Body of pancreas (tissue), 4 donors: ENCODE measurements at places on chromosomes 7 and 10. TPM values are rescaled to one million over a fixed set of nuclear protein-coding genes. Genes with fewer than 3 reads are reported as not detected.

DNA sequence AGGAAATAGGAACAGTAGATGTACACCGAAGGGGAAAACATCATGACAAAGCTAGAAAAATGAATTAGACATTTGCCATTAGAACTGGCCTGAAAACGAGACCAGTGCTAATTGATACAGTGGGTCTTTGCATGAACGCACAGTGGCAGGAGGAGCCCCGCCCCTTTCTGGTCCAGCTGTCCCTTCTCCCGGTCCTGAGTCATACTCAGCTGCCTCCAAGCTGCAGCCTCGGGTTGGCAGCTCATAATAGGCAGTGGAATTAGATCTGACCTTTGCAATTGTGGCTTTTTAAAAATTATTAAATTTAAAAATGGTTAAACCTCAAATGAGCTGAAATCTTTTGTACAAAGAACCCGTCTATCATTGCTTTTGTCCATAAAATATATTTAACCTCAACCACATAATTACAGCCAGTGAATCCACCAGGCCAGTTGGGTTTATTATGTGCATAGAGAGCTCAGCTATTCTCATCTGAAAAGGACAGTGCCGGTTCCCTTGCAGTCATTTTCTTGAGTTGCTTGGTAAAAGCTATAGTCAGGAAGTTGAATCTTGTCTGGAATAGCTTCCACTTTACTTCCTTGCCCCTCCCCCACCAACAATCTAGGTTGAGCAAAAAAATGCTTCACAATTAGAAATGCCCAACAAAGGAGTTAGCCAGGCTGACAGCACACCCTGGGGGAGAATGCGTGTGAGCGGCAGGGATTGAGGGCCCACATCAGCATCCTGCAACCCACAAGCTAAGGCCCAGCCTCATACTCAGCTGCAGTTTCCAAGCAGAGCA lies 147.1 kb downstream of the BUB3 start:
- peak; percentile 29 for DNase-seq

GRCh38 chr10:110413903-110414547 lies 83.7 kb upstream of the DUSP5 start:
- no peak for DNase-seq

DNA sequence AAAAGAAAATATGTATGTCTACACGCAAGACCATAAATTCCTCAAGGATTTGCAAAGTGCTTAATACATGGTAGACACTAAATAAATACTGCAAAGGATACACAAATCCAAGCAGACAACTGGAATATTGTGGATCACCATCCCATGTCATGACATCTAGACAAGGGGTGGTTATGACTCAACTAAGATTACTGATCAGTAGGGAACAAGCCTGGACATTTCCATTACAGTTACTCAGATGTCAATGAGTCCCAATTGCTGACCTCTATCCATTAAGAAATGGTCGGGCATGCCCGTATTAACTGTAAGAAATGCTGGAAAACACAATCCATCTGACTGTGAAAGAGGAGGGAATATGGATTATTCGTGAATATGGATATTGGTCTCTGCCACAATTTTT lies 27.6 kb upstream of the RUFY2 start:
- DNase-seq: no peak

GRCh38 chr10:79447911-79448731 lies 2.7 kb upstream of the ZCCHC24 start:
- no peak for DNase-seq

GRCh38 chr10:60705376-60705775 lies 72.9 kb upstream of the CDK1 start:
- DNase-seq: no peak

GRCh38 chr10:76998451-76998850 lies 639.2 kb downstream of the KCNMA1 start:
- DNase-seq: no peak

- DNase-seq: no peak
These were observed 11.9 kb upstream of the NDUFA5 start for GRCh38 chr7:123569352-123570010.

- no peak for DNase-seq
These were observed 1.8 kb upstream of the IFIT1 start for GRCh38 chr10:89390476-89391225.

GRCh38 chr10:132618158-132618919 lies 80.8 kb downstream of the INPP5A start:
- DNase-seq: no peak

DNA sequence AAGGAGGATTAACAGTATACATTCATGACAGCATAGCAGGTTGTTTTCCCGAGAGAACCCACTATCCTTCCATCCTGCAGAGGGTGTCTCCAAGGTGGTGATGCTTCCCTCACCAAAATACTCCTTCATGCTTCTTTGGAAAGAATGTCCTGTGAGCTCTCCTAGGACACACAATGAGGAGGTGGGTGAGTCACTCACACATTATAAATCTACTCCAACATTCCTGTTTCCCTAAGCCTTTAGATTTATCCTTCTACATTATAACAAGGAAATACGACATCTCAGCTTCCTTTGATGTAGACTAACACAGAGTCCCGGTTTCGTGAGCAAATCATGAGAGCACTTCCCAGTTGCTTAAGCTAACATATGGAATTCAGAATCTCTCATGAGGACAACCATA lies 689.7 kb upstream of the CELF2 start:
- no peak for DNase-seq

DNA sequence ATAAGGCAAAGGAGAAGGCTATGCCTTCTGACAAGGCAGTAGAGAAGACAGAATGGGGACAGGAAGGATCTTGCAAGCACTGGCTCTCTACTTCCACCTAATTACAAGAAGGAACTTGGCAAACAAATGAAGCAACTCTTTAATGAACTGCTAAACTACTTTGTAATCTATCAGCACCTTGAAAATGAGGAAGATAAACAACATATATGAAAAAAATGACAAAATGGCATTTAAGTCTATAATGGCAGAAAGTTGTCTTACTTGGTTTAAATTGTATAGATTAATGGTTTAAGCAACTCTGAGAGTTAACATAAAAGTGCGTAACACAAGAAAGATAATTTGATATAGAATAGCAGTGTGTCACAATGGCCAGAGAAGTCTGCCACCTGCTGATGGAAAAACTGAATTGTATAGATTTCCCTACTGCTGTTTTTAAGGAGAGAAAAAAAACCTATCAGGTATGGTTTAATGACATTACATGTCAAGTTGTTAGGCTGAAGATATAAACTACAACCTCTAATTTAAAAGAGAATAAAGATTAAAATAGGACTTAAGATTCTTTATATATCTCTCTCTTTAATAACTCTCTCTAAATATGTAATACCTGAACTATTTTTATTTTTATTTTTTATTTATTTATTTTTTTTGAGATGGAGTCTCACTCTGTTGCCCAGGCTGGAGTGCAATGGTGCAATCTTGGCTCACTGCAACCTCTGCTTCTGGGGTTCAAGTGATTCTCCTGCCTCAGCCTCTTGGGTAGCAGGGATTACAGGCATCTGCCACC lies 11.8 kb downstream of the NT5C3A start:
- DNase-seq: peak; percentile 35

DNA sequence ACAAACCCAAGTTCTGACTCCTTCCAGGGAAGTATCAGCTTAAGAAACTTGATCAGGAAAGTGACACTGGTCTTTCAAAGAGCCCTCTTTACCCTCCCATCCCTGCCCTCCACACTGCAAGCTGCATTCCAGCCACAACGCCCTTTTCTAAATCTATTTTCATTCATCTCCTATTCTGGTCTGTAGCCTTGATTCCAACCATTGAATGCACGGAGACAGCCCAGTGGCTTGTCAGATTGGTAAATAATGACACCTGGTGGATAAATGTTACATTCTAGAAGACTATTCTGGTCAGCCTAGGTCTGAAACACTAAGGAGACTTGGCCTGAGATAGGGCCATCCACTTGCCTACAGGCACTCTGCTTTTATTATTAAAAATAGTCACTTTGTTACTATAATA lies 20.9 kb downstream of the MORN4 start:
- no peak for DNase-seq

DNA sequence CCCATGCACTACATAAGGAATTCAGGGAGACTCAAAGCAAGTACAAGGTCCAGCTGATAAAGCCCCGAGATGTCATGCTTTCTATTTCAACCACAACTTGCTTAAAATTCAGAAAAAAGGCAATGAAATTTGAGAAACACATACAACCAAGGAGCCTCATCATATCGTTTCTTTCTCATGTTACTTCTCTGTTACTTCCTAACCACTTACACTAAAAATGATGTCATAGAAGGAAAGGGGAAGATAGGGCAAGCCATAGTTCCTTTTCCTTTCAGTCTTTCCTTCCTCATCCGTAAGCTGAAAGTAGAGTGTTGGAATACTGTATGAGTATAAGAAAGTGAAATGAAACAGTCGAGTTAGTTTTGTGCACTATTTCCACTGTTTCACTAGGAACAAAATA lies 27.9 kb upstream of the CDK14 start:
- no peak for DNase-seq

DNA sequence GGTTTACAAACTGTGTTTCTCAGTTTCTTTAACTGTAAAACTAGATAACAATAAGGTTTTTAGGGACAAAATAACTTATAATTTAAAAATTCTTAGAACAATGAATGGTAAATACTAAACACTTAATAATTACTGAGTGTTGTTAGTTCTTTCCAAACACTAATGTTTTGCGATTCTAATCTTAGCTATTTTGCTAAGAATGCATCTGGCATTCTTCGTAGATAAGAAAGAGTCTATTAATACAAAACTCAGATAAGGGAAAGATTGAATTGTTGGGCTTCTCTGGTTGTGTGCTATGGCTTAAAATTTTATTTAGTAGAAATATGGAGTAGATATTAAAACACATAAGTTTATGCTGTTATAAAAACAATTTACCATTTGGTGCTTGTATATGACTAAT lies 45.4 kb downstream of the TMEM229A start:
- no peak for DNase-seq

DNA sequence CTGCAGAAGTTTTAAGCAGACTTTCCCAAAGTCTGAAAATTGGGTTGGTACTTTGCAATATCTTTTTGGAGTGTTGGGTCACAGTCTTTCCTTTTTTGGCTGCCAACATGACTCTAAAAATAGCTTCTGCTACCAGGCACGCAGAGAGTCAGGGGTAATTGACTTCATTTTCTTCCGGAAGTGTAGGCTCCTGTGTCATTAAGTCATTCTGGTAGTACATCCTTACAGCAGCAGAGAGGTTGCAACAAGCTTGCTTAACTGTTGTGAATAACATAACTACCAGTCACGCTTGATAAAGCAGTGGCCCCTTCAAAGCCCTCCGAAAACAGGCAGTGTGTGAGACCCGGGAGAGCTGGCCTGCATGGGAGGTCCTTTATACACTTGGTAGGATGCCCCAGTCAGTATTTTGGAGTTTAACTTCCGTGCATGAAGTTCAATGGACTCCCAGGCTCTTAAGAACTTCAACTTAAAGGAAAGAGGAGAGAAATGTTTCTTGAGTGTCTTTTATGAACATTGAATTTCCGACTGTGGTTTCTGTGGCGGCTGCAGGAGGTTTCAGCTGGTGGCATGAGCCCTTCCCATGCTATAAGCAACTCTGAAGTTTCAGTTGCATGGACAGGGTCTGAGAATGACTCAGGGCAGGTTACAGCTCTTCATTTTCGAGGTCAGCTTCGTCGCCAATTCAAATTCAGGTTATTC lies 310.7 kb downstream of the GALNT17 start:
- DNase-seq: no peak

DNA sequence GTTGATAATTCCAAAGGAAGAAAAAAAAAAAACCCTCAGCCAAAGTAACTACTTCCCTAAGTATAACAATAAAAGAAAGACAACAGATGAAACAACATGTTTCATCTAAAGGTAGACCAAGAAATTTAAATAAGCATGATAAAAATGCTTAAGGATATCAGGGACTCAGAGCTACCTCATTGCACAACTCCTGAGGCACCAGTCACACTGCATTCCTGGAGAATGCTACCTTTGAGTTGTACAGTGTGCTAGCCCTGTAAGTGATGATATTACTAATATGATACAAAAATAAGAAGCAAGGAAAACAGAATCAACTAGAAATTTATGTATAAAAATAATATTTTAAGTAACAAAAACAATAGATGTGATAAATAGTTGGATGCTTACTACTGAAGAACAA lies 29.5 kb upstream of the C7orf33 start:
- DNase-seq: no peak

GRCh38 chr7:65325793-65326432 lies 47.7 kb upstream of the ZNF92 start:
- no peak for DNase-seq

DNA sequence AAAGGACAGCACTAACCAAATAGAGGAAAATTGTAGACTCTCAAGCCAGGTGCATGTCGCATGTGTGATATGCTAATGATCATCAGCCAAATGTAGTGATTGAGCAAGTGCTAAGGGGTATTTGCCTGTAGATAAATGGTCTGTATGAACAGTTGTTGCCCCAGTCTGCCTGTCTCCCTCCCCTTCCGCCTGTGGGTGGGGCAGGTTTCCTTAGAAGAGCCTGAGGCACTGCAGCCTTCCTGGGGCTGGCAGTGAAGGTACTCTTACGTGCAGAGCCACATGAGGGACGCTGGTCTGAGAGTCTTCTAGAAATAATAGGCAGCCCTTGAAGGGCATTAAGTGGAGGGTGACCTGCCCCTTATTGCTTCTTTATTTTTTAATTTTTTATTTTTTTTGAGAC lies 152.1 kb downstream of the SNX10 start:
- no peak for DNase-seq

DNA sequence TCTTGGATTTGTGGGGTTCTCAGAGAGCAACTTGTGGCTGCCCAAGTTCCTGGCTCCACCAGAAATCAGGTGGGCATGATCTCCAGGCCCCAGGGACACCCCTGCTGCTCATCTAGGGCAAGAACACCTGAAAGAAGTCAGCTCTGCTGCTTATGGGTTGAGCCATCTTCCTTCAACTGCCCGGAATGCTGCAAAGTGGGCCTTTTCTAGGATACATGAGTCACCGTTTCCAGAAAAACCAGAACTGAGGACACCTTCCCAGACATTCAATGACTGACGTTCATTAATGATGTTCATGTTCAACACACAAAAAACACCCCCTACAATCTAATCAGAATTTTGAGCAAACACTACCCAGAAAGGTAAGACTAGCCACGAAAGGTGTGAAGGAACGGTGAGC lies 98.0 kb downstream of the MAD1L1 start:
- DNase-seq: no peak

The CCDC71L gene
- total RNA-seq: 23.7 TPM

The CLRN3 gene
- total RNA-seq: 0.26 TPM

The HDAC9 gene
- 4.9 TPM for total RNA-seq

The ANKRD30A gene
- total RNA-seq: not detected

The FFAR4 gene
- 0.78 TPM for total RNA-seq

The ADARB2 gene
- 12.2 TPM for total RNA-seq

The PPP1R9A gene
- 16.1 TPM for total RNA-seq

The ST8SIA6 gene
- total RNA-seq: not detected

The RNF148 gene
- 4.9 TPM for total RNA-seq

The CLDN3 gene
- total RNA-seq: 150 TPM

The GOLGA7B gene
- total RNA-seq: 9.1 TPM

The CYP2C19 gene
- not detected for total RNA-seq

The KLF14 gene
- not detected for total RNA-seq
